ENCODE measurements at places on chromosomes 13 and 19. TPM values are rescaled to one million over a fixed set of nuclear protein-coding genes. Genes with fewer than 3 reads are reported as not detected.

CYP4F11 gene
- polyA plus RNA-seq, result not detected

BRCA2 gene
- polyA plus RNA-seq, result 2.0 TPM

EHD2 gene
- 91.5 TPM for polyA plus RNA-seq

SACS gene
- polyA plus RNA-seq, result 58.4 TPM

SYT5 gene
- not detected for polyA plus RNA-seq

ZNF524 gene
- polyA plus RNA-seq, result 10.0 TPM

ZNF530 gene
- polyA plus RNA-seq, result 3.6 TPM

KCNRG gene
- polyA plus RNA-seq, result 1.00 TPM

GAPDHS gene
- not detected for polyA plus RNA-seq

TMEM59L gene
- polyA plus RNA-seq, result 8.9 TPM

PRODH2 gene
- not detected for polyA plus RNA-seq

GRCh38 chr19:47172666-47173455, 42.2 kb downstream of the SAE1 start:
- DNase-seq, result no peak

DNA sequence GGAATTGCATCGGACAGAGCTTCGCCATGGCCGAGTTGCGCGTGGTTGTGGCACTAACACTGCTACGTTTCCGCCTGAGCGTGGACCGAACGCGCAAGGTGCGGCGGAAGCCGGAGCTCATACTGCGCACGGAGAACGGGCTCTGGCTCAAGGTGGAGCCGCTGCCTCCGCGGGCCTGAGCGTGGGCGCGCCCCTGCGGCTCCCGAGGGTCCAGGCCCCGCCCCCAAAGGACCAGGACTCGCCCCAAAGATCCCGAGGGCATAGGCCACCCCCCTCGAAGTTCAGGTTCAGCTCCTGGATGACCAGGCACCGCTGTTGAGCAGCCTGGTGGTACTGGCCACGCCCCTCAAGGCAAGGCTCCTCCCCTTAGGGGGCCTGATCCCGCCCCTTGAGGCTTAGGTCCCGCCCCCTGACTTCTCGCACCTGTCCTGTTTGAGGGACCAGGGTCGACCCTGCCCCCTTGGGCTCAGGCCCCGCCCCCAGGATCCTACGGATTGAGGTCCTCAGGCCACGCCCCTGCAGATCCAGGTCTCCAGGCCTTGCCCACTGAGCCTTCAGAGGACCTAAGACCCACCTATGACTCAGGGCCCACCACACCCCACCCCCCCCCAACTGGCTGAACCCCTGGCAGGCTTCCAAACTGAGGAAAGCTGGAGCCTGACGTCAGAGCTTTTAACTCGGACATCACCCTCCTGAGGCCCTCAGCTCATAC, 43.1 kb downstream of the CYP4F22 start:
- DNase-seq, result no peak

DNA sequence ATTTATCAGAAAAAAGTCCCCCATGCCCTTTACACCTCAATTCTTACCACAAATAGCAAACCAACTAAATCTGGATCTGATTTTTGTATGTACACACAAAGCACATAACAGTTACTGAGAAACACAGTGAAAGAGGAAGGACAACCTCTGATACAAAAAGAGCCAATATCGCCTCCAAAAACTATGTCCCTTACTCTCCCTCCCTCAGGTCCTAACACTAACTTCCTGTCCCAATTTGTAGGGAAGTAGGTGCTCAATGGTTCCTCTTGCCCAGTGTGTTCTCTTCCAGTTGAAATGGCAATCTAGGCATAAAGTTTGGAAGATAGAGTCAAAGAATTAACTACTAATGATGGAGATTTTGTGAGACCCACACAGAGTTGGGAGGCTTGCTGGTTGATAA, 15.8 kb upstream of the FPR3 start:
- DNase-seq, result no peak

DNA sequence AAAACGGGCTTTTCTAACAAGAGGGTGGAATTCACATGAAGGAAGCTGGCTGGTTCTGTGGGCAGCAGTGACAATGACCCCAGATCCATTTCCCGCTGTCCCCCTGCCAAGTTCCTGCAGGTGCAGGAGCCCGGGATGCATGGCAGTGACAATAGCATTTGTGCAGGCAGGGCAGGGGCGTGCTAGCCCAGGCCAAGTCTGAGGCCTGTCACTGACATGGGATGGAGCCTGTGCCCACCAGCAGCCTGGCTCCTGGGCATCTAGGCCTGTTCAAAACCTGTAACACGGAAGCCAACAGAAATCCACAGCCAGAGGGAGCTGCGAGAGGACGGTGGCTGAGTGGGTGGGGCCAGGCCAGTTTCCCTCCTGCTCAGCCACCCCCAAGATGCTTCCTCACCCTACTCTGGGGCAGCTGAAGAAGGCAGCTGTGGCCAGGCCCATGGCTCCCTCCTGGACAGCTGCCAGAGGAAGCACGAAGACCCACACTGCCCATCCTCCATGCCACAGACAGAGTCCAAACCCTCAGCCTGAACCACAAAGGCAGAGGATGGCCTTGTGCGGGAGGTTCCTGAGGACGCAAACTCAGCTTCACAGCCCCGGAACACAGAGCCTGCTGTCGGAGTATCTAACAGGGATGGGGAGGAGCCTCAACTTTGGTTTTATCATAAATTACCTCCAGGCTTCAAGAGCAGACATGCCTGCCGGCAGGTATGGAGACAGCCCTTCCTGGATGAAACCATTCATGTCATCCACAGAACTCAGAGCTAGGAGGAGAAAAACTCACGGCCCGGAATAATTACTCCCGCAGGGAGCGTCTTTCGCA, 74.0 kb downstream of the CEBPG start:
- no peak for DNase-seq

DNA sequence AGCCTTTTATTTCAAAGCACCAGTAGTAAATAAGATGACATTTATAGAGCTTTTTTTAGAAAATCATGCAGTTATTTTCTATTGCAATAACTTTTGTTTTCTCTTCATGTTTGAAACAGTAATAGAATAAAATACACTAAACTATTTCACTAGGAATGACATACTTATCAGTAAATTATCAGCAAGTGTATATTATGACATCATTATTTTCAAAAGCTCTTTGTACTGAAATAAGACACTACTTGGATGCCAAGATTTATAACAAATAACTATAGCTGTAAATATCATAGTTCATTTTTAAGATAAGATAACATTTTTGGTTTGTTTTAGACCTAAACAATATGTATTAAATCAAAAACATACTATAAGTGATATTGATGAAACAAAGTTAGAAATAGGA, 56.8 kb downstream of the STOML3 start:
- no peak for DNase-seq

DNA sequence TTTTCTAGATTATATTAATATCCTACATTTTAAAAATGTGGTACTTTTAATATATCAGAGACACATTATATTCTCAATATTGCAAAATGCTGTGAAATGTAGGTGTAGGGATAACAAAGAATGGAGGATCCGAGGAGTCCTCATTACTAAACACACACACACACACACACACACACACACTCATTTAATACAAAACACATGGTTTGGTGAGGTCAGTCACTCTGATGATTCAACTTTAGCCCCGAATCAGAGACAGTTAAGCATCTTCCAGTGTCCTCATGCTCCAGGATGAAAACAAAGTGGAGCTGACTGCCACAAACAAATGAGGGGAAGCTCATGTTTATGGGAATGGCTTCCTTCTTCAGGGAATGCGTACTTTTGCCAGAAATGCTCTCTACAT, 147.5 kb downstream of the CYSLTR2 start:
- no peak for DNase-seq

DNA sequence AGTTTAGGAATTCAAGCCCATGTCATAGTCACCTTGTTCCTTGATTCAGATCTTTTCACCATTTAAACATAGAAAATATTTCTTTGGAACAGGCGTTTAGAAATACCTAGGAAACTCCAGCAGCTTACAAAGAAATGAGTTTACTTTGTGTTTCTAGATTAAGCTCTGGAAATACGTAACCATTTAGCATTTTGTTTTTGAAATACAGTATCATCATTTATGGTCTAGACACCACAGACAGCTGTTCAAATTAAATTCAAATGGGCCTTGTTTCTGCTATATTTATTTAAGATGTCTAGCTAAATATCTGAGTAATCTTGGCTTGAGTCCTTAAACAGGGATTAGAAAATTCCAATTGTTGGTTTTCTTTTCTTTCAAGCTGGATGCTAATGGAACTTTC, 228.5 kb downstream of the NDFIP2 start:
- no peak for DNase-seq

DNA sequence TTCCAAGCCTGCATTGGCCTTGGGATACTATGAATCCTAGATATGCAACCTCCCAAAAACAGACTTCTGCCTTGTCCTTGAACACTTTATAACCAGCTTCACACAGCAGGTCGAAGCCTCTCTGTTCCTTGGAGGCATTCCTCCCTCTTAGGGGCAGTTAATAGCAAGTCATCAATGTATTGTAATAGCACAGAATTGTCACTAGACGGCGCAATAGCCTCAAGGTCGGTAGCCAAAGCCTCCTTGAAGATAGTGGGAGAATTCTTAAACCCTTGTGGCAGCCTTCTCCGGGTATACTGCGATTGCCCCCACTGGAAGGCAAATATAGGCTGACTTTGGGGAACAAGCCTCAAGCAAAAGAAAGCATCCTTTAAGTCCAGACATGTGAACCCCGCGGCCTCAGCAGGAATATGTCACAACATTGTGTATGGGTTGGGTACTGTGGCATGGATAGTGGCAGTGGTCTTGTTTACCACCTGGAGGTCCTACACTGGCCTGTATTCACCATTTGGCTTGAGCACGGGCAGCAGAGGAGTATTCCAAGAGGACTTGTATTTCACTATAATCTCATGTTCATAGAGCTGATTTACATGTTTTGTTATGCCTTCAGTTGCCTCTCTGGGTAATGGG, 61.1 kb downstream of the ZNF431 start:
- no peak for DNase-seq

DNA sequence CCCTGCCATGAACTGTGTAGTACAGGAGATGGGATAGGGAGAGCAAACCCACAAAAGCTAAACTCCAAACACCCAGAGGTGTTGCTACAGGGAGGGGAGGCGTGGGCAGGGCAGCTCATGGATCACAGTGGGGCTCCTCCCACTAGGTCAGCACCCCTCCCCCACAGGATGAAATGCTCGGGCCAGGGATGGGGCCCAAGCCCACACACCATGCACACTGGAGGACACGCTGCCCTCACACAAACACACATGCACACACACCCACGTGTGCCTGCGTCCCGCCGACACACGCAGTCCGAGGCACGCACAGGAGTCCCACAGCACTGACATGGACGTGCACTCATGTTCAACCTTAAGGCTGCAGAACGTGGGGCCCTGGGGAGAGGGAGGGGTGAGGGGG, 6.0 kb upstream of the CCNP start:
- no peak for DNase-seq

DNA sequence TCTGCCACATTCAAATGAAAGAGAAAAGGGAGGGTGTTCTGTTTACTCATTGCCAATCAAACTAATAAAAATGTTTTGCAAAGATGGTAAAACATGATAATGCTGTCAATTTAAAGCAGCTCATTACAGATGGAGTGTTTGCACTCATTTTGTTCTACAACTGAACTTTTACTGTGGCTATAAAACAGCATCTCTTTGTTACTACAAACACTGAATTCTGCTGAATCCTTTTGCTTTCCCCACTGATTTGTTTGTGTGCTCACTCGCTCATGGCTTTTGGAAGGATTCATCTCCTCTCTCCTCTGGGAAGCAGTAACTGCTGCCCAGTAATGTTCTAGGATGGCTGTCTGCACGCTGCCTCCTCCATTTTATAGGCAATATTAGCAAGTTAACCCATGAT, 434.5 kb downstream of the PCDH9 start:
- DNase-seq, result no peak

DNA sequence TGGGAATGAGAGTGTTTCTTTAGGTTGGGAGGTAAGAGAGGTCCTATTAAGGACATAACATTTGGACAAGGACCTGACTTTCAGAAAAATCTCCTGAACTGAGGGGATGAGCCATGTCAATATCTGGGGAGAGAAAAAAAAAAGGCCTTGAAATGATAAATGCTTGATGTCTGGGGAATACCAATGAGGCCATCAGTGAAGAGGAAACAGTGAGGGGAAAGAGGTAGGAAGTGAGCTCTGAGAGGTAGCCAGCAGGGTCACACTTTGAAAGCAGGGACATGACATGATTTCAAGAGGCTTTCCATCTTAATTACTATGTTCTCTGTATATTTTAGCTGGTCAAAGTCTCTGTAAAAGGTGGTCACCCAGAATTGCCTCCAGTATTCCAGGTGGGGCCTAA, 9.9 kb upstream of the UBE2L5 start:
- DNase-seq, result no peak

- DNase-seq, result no peak
These were observed 107.8 kb downstream of the FOXO1 start for GRCh38 chr13:40558656-40559055.

GRCh38 chr13:77516342-77516789, 19.1 kb upstream of the SCEL start:
- no peak for DNase-seq

GRCh38 chr13:49701491-49701890, 10.2 kb upstream of the EBPL start:
- DNase-seq, result no peak

- DNase-seq, result no peak
These were observed 2.8 kb downstream of the RNF113B start for GRCh38 chr13:98174307-98174706.

GRCh38 chr13:91347996-91348905, 764 bp downstream of the MIR17HG start:
- DNase-seq, result no peak

DNA sequence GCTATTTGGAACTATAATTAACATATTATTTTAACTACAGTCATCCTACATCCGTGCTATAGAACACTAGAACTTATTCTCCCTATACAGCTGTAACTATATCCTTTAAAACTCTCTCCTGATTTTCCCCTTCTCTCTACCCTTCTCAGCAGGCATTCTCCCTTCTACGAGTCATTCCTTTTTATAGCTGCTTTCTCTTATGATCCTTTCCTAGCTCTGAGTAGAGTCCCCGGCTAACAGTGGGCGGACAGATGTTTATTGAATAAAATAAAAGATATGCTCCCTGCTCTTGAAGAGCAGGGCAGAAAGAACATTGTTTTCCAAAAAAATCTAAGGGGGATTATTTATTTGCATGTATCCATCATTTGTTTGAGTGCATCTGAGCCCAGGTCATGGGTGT, 246.5 kb upstream of the TMTC4 start:
- DNase-seq, result no peak

DNA sequence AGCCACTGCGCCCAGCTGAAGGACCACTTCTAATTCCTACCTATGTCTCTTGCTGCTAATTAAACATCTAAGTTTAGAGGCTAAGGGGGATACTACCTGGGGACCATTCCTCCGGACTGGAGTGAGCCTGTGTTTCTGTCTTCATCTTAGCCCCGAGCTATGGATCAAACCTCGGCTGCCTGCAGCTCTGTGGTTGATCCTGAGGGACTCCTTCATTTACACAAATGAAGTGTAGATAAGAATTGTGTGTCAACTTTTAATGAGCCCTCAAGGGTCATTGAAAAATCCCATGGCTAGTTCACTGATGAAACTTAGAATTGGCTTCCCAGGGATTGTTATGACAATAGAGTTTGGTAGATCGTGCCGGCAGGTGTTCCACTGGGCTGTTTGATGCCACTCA, 31.5 kb upstream of the OR10H1 start:
- no peak for DNase-seq

- no peak for DNase-seq
These were observed 20.1 kb upstream of the CAMSAP3 start for GRCh38 chr19:7575434-7576040.

- no peak for DNase-seq
These were observed 30.0 kb upstream of the ATP12A start for GRCh38 chr13:24650161-24650560.

GRCh38 chr13:30639671-30640070, 22.0 kb downstream of the USPL1 start:
- no peak for DNase-seq

GRCh38 chr19:48833977-48834376, 2.3 kb downstream of the HSD17B14 start:
- no peak for DNase-seq

- DNase-seq, result no peak
These were observed 182.2 kb downstream of the KDM4B start for GRCh38 chr19:5150902-5151741.
